Peyer's patch (tissue), 4 donors: ENCODE measurements at places on chromosomes 13 and 19. TPM values are rescaled to one million over a fixed set of nuclear protein-coding genes. Genes with fewer than 3 reads are reported as not detected.

OR10H1 gene
- not detected for total RNA-seq

DKKL1 gene
- total RNA-seq: not detected

- no peak for DNase-seq
Observed at GRCh38 chr13:34044041-34044440, 226.1 kb downstream of the RFC3 start.

GDF15 gene
- 6.8 TPM for total RNA-seq

EFNB2 gene
- total RNA-seq: 21.9 TPM

DNA sequence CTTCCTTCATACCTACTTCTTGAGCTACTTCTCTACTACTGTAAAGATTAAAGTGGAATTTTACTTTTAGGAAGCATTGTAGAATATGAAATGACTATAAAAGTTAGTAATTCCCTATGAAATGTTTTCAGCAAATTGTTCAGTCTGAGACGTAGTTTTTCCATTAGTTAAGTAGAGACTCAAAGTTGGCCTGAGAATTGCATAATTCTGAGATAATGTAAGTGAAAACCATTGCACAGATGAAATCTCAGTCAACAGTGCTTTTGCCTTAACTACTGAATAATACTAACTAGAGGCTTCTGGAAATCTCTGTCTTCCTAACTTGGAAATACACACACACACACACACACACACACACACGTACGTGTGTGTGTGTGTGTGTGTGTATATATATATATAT, 125.9 kb downstream of the FGF14 start:
- no peak for DNase-seq

DNA sequence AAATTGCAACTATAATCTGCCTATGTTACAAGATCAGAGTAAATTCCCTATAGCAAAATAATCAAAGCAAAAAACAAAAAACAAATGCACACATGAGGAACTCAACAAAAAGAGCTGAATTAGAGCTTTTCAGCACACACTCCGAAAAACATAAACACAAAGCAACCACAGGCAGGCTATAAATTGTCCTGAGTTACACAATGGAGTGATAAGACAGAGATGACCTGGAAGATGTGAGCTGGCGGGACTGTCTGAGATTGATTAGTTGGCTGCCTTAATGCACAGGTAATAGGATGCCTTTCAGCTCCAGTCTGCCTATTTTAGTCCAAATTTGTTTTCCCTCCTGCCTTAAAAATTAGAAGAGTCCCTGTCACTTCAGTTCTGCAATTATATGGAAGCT, 159.0 kb upstream of the FNDC3A start:
- DNase-seq: no peak

ETFB gene
- total RNA-seq: 125 TPM

- no peak for DNase-seq
Observed at GRCh38 chr13:22883956-22884355, 296.8 kb upstream of the SGCG start.

DNA sequence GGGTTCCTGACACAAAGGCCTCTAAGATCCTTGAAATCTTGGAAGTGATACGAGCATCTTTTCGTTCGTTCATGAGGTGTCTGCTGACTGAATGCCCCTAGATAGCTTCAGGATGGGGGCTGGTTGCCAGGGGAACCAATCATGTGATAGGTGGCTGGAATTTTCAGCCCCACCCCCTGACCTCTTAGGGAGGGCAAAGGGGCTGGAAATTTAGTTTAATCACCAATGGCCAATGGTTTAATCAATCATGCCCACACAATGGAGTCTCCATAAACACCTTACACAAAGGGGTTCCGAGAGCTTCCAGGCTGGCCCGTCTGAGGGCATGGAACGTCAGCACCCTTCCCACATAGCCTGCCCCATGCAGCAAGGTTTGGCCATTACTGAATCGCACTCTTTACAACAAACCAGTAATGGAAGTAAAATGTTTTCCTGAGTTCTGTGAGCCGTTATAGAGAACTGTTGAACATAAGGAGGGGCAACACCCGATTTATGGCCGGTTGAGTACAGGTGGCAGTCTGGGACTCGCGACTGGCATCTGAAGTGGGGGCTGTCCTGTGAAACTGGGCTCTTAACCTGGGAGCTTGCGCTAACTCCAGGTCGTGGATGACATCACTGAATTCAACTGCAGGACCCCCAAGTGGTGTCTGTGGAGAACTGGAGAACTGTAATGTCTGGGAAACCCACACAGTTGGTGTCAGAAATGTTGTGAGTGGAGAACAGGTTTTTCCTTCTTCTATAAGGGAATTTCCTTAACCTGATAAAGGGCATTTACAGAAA, 25.6 kb downstream of the MLLT1 start:
- DNase-seq: no peak

NOVA2 gene
- 0.76 TPM for total RNA-seq

- no peak for DNase-seq
Observed at GRCh38 chr13:33008946-33009722, 7.1 kb upstream of the KL start.

DNA sequence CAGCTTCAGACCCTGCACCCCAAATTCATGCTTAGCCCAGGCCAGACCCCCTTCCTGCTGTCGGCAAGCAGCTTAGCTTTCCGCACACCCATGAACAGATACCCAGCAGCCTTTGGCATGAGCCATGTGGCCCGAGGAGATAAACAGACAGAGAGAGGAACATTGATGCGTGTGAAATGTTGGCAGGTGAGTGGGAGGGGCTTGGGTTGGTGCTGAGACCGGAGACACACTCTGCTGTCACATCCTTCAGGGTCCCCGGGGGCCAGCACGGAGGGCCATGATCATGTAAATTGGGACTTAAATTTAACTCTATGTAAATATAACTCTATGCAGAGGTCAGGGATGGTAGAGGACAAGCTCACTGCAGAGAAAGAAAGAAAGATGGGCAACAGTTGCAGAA, 1.5 kb downstream of the CD22 start:
- peak; percentile 94 for DNase-seq

DNA sequence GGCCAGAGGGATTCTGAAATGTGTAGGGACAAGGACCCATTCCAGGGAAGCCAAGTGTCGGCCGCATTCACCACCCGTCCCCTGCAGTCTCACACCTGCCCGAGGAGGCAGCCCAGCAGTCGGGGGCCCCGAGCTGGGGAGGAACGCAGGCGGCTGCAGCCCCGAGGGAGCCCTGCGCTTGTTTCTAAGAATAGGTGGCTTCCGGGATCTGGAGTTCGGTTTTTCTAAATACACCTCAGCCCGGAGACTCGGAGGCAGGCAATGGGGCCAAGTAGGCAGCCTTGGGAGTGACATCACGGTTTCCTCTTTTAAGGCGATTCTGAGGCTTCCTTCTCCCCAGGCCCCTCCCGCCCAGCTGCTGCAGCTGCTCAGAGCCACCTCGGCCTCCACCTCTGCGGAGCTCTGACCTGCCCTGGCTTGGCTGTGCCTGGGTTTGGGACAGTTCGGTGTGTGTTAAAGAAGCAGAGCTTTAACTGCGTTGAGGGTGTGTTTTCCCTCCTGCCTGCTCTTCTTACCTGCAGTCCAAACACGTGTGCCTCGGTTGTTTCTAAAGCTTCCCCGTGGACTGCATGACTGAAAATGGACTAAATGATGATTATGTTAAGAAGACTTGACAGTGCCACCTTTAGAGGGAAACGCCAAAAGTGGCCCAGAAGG, 80.5 kb downstream of the COL4A2 start:
- no peak for DNase-seq

GRCh38 chr13:40206241-40207000, 460.0 kb downstream of the FOXO1 start:
- no peak for DNase-seq

- DNase-seq: no peak
Observed at GRCh38 chr13:97308735-97309429, 86.7 kb downstream of the MBNL2 start.

- DNase-seq: no peak
Observed at GRCh38 chr13:51041126-51041525, 69.9 kb downstream of the C13orf42 start.

ENOX1 gene
- 0.83 TPM for total RNA-seq

DNA sequence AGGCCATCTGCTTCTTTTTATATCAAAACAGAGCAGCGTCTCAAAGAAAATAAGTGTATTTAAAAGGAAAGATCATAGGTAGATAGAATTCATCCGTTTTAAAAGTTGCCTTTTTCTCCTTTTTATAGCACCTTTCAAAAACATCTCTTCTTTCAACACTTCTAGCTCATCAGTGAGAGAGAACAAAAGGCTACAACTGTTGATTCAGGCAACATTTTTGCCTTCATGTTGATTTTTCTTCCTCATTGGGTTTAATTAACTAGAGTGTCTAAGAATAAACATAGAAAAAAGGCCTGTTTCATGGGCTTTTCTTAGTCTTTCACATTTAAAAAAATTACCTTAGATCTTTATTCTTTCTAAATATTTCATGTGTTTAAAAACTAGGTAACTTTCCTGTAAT, 13.6 kb downstream of the COL4A2 start:
- DNase-seq: no peak

DNA sequence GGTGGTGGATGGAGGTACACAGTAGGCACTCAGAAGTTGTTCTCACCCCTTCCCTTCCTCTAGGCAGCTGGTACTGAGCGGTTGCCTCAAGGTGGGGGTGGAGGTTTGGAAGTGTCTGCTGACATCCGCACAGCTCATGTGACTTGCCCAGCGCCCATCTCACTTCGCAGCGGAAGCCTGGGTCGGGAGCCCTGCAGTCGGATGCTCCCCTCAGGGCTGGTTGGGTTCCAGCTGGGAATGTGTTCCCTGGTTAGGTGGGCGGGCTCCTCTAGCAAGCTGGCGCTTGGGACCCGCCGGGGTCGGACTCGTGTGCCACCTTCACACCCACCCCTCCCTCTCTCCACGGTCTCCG, 10.2 kb downstream of the PPP1R37 start:
- DNase-seq: no peak

GRCh38 chr13:59746291-59746962, 417.3 kb downstream of the DIAPH3 start:
- no peak for DNase-seq

PGLYRP1 gene
- total RNA-seq: not detected

GRCh38 chr13:51910508-51910907, 48.7 kb downstream of the CCDC70 start:
- no peak for DNase-seq

- no peak for DNase-seq
Observed at GRCh38 chr19:38845374-38846024, 4.3 kb downstream of the HNRNPL start.

DNA sequence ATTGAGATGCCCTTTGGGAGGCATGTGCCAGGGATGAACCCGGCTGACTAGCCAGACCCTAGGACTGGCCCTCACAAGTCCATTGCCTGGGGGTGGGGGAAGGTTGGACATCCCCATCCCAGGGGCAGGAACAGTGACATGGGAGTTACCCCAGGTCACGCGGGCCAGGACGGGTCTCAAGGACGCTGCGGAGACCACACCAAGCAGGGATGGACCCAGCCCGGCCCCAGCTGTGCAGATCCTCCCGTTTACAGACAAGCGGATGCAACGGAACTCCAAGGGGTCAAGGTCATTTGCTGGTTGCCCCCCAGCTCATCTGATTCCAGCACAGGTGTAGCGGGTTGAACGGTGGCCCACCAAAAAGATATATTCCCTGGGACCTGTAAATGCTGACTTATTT, 20.0 kb downstream of the F2RL3 start:
- no peak for DNase-seq
